Esophagus mucosa (tissue), 1 donor: ENCODE measurements at places on chromosomes 11 and 22. TPM values are rescaled to one million over a fixed set of nuclear protein-coding genes. Genes with fewer than 3 reads are reported as not detected.
A peak's percentile ranks its signal among the peaks of the same experiment; 100 is the strongest.

- no peak for ATAC-seq
Measured at GRCh38 chr11:81960443-81960842, 773.2 kb downstream of the FAM181B start.

DNA sequence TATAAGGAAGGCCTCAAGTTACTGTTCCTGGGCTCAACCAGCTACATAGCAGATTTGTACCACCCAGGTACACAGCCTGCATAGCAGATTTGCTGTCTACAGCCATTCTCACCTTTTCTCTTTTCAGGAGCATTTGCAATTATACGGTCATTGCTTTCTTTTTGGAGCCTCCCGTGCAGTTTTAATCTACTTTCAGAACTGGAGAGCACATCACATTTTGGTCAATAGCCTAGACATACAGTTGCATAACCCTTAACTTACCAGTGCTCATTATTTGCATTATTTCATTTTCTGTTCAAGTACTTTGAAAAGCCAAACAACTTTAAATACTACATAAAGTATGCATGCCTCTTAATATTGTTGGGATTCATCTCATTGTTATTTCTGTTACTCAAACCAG, 150.5 kb upstream of the SORL1-AS1 start:
- no peak for ATAC-seq

CALCA gene
- not detected for total RNA-seq

DNA sequence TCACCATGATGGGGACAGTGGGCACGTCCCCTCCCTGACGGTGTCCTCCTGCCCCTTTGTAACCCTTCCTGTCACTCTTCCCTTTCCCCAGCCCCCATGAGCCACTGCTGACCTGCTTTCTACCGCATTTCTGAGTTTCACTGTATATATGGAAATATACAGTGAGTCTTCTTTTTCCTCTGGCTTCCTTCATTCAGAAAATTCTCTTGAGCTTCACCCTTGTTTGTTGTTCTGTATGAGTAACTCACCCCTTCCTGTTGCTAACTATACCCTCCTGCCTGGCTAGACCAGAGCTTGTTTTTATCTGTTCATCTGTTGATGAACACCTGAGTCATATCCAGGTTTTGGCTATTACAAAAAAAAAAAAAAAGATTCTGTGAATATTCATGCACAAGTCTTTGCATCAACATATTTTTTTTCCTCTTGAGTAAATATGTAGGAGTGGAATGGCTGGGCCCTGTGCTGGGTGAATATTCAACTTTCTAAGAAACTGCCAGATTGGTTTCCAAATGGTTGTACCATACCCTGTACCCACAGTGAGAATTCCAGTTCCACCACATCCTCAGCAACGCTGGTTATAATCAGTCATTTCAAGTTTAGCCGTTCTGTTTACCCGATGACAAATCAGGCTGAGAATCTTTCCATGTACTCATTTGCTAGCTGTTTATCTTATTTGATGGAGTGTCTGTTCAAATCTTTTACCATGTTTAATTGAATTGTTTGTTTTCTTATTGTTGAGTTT, 62.0 kb downstream of the IGF2 start:
- peak; percentile 65 for ATAC-seq

DNA sequence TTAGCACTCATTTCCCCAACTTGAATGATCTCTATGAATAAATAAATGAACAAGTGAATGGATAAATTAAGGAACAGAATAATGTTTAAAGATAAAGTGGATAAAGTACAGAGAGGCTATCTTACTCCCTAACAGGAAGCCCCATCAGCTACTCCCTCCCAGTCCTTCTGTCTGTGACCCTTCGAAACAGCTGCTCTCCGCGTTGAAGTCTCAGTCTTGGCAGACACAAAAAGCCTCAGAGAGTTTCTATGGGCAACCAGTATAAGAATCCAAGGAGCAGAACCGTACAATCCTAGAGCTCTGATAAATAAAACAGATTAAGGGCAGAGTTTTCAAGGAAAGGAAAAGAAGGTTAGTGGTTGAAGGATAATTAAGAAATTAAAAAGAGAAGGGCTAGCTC, 35.0 kb downstream of the GUCY1A2 start:
- no peak for ATAC-seq

DNA sequence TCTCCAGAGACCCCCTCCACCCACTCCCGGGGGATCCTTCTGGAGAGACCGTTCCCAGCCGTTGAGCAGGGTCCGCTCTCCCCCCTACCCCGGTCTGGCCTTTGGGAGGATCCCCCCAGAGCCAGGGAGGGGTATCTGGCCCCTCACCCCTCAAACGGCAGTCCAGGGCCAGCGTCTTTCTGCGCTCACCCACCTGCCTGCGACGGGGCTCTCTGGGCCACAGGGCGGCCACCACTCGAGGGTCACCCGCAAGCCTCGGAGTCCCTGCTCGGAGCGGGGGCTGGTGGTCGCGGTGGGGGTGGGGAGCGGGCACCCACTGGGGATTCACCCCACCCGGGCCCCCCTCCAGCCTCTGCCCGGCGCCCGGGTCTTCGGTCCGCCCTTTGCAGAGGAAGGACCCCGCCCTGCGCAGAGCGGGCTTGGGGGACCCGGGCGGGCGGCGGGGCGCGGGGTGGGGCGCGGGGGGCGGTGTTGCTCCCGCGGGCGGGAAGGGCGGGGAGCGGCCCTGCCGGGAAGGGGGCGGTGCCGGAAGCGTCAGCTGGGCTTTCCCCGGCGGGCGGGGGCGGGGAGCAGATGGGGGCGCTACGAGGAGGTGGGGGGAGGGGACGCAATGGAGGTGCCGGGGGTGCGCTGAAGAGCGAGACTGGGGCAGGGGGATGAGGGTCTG, 16.6 kb downstream of the CRELD2 start:
- peak; percentile 47 for ATAC-seq

GRCh38 chr11:93288767-93289166, 41.8 kb upstream of the DEUP1 start:
- ATAC-seq: no peak

DNA sequence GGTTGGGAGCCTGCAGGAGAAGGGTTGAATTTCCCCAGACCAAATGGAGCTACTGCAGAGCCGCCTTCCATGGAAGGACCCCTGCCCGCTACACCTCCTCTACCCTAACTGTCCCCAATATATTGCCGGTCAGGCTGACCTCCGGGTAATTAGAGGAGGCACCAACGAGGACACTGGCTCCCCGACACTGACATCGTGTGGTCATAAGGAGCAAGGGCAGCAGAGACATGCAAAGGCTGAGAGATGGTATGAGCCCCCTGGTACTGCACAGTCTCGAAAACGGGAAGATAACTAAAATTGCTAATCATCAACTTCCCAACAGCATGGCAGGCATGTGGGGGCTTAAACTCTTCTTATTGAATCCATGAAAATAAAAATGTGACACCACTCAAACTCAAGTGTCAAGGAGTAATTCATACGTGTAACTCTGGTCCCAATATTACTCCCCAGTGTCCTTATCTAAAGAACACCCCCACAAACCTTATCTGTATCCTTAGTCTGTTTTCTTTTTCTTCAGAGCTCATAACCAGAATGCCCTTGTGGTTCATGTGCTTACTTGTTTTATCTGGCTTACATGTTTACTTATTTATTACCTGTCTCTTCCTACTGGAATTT, 4.4 kb downstream of the CAVIN3 start:
- ATAC-seq: peak; percentile 36

NXF1 gene
- 39.1 TPM for total RNA-seq

- no peak for ATAC-seq
Measured at GRCh38 chr22:26995235-26995634, 337.8 kb downstream of the MIAT start.
